HepG2 (cell line): ENCODE measurements at places on chromosomes 6 and 20.

- DNase-seq: no peak
Observed at GRCh38 chr6:25630508-25631278, 21.3 kb upstream of the SCGN start.

DNA sequence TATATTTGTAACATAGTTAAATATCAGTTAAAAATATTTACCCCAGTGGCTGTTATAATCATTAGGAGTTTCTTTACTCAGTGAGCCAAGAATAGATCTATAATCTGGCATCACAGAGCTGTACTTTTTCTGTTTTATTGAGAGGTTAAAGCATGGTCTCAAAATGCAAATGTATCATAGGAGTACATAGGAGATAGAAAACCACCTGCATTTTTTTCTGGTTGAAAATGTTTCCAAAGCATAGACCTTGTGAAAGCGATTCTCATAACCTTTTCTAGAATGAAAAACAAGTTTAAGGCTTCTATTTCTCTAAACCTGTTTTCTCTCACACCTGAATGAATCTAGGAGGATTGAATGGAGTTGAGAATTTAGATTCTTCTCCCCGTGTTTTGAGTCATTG lies 14.4 kb downstream of the KCNQ5 start:
- no peak for DNase-seq

DNA sequence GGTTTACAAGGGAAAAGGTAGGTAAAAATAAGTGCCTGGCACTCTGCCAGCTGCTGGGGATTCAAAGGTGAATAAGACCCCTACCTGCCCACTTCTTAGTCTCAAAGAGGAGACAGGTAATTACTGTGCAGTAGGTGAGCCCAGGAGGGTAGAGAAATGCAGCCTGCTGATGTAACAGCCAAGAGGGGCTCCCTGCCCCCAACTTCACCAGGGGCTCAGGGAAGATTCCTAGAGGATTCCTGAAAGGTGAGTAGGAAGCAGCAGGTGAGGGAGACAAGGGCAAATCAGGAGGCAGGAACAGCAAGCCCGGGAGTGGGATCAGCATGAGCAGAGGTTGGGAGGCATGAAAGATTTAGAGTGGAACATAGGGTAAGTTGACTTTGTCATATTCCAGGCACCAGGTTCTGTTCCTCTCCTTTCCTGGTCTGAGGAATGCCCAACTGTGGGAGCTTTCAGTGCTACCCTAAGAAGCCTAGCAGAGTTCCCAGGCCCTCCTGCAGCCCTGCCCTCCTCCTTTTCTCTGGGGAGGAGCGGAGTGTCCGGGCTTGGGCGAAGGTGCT lies 258.1 kb downstream of the LRFN2 start:
- no peak for DNase-seq

DNA sequence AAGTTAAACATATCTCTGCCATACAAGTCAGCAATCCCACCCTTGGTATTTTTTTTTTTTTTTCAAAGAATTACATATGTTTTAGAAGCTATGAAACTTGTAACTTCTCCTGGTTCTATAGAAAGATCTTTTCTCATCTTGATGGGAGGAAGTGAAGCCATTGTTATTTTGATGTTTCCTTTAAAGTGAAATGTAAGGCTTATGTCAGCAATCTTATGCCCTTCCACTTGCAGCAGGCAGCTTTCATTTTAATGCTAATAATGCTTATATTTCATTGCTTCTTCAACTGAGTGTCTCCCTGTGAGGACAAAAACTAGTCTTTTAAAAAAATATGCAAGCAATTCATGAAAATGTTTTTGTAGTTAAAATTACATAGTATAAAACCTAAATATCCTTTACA lies 1614.7 kb downstream of the KHDRBS2 start:
- no peak for DNase-seq

DNA sequence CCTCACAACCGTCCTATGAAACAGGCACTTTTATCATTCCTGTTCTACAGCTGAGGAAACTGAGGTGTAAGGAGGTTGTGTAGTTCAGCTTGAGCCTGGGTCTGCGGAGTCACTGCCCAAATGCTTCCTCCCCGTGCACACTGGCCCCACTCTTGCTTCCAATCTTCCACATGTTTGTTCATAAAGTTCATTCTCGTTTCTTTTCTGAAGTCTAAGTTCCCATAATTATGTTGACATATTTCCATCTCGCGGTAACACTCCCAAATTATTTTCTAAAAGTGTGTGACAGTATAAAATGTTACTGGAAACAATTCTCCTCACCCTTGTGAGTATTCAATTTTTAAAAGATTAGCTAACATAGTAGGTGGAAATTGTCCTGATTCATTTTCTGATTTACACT lies 106.9 kb downstream of the SLC22A3 start:
- DNase-seq: no peak

GRCh38 chr6:46927066-46927465 lies 5.3 kb upstream of the ADGRF5 start:
- DNase-seq: no peak

- DNase-seq: no peak
Observed at GRCh38 chr6:16839631-16840179, 78.4 kb upstream of the ATXN1 start.

DNA sequence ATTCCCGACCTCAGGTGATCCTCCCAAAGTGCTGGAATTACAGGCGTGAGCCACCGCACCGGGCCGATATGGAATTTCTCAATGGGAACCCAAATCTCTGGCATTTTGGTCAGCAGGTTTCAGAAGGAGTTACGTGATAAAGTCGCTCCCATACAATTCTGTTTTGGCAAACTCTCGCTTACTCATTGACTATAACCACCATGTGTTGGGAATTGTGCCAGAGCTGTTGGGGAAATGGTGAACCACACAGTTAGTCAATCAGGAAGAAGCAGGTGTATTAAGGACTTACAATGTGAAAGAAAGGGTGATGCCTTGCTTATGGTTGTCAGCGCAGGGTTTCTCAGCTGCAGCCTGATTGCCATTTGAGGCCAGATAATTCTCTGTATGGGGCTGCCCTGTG lies 410.5 kb downstream of the QKI start:
- DNase-seq: no peak

- peak; percentile 16 for DNase-seq
Observed at GRCh38 chr6:23659125-23659524, 466.9 kb upstream of the NRSN1 start.

GRCh38 chr20:10665791-10666190 lies 8.0 kb downstream of the JAG1 start:
- no peak for DNase-seq

- DNase-seq: no peak
Observed at GRCh38 chr6:32475392-32476206, 35.9 kb downstream of the HLA-DRA start.

GRCh38 chr6:30806581-30807183 lies 62.3 kb upstream of the IER3 start:
- no peak for DNase-seq

- DNase-seq: no peak
Observed at GRCh38 chr20:35618263-35619131, 2.9 kb downstream of the SPAG4 start.

DNA sequence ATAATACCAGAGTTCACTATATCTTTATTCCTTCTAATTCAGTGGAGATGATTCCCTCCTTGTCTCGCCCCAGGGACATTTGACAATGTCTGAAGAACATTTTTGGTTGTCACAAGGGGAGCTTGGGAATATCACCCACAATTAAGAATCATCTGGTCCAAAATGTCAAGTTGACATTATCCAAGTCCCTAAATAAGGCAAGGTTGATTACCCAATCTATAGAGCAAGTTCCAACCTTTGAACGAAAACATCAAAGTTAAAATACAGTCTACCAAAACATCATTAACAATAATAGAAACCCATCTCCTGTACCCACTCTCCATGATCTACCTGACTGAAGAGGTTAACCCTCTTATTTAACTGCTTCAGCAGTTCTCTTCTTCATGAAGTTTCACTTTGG lies 15.6 kb downstream of the DEK start:
- no peak for DNase-seq

DNA sequence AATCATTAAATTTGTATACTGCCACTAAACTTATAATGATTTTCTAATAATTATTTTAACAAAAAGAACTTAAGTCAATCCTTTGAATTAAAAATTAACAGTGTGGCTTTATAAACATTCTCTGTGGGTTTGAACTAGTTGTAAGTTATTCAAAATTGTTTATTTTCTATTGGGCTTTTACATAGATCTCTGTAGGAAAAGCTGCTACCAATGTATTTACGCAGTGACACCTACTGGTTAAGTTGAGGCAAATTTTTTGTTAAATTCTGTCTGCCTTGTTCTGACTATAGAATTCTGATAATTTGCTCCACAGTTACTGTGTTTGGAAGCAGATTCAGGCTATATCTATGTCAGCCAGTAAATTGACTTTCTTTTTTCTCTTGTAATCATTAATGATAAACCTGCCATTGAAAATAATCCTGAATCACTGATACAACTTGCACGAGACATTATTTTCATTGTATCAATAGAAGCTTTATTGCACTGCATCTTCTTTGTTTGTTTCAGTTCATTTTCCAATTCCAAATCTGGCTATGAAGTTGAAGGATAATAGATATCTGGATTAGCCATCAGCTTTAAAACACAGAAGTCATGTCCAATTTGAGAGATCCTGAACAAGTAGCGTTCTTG lies 66.0 kb upstream of the UTRN start:
- peak; percentile 54 for DNase-seq

DNA sequence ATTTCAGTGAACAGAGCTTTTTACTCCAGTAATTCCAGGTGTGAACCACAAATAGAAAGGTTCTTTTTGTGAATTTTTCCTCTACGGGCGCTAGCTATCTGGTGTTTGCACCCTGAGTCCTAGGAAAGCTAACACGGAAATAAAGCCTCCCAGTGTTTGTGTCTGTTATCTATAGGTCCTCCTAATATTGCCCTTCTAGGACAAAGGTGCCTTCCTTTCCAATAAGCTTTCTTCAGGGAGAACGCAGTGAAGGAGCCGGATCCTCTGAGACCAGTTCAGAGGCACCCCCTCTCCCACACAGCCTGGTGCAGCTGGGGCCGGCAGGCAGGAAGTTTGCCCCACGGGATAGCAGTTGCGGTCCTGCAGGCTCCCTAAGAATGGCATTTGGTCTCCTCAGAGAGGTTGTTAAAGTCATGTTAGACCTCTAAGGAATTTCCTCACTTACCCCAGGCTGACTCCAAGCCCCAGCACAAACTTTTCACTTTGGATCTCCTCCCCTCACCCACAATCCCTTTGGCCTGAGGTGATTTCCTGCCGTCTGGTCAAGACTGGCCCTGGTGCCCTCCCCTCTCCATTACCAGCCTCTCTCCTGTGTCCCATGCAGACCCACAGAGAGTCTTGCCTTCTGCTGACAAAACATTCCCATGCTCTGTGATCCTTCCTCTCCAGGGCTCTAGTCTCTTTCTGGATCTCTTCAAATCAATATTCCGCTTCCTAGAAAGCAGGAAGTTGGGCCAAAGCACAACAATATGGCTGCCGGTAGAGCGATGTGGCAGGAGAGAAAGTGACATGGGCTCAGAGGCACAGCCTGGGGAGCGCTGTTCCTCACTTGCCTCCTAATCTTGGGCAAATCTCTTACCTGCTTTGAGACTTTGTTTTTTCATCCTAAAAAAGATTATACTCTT lies 126.0 kb downstream of the MOXD1 start:
- no peak for DNase-seq

DNA sequence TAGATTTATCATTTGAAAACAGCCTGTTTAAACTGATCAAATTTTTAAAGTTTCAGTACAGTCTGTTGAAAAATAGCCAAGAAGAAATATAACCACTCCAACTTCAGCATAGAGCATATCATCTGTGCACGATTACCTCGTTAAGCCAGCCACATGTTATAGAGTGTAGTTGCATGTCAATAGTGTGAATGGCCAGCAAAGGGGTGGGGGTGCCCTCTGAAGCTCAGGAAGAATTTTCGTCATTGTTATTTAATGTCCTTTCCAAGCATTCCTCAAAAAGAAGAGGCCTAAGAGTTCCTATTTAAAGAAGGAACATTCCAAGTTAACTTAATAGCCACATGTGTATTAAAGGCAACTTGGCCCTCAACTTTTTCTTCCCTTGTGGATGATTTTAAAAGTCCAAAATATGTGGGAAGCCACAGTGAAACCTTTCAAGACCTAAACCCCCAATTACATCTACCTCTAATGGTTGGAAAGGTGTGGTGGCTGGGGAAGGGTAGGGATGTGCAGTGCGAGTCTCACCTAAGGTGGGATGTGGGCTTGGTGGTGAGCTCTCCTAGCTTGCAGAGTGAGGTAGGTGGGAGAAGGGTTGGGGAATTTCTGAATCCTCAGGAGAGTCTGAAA lies 1.8 kb upstream of the CCN2 start:
- no peak for DNase-seq

- DNase-seq: no peak
Observed at GRCh38 chr6:89087881-89088280, 7.3 kb downstream of the PNRC1 start.

DNA sequence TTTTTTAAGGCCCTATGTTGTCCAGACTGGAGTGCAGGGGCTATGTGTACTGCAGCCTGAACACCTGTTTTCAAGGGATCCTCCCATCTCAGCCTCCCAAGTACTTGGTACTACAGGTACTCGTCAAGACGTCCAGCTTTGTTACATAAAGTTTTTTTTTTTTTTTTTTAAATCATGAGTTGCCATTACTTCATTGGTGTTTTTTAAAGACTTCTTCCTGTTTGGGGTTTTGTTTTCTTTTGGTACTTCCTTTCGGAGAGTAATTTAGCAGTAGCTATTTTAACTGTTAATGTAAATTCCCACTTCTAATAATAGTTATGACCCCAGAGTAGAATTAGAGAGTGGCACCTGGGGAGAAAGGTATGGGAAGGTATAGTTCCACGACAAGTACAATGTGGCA lies 10.5 kb downstream of the ZNFX1 start:
- no peak for DNase-seq

DNA sequence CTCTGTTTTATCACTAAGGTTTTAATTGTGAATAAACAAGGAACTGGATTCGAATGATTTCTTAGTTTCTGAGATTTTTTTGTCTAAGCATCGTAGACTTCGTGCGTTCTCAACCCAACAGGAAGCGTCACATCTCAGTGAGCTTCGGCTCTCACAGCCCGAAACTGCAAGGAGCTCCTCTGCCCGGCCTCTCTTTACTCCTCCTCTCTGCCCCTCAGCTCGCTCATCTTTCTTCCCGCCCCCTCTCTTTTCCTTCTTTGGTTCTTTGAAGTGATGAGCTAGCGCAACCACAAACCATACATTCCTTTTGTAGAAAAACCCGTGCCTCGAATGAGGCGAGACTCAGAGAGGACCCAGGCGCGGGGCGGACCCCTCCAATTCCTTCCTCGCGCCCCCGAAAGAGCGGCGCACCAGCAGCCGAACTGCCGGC lies 480 bp upstream of the NT5E start:
- DNase-seq: no peak

DNA sequence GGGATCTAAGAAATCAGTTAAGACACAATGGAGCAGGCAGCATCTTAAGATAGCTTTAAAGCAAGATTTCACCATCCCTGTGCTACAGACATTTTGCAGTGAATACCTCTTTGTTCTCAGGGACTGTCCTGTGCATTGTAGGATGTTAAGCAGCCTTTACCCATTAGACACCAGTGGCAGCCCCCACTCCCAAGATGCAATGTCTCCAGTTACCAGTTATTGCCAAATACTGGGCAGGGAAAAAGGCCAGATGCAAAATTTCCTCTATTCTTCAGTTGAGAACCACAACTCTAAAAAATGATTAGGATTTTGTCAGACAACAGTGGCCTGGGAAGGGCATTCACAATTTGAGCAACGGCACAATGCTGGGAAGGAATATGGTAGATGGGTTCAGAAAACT lies 6.1 kb downstream of the FBXO5 start:
- DNase-seq: no peak
